Skeletal muscle tissue (tissue), 5 donors: ENCODE measurements at places on chromosomes 7 and 10. TPM values are rescaled to one million over a fixed set of nuclear protein-coding genes. Genes with fewer than 3 reads are reported as not detected.

CDNF gene
- total RNA-seq, result 1.0 TPM

ITGA8 gene
- 9.4 TPM for total RNA-seq

SKIDA1 gene
- 2.1 TPM for total RNA-seq

ZSCAN25 gene
- total RNA-seq, result 11.0 TPM

GPNMB gene
- 49.6 TPM for total RNA-seq

ICA1 gene
- 8.9 TPM for total RNA-seq

INA gene
- total RNA-seq, result not detected

PCLO gene
- 0.52 TPM for total RNA-seq

FOXL3 gene
- not detected for total RNA-seq

SPDYE8 gene
- total RNA-seq, result not detected

ZNF107 gene
- total RNA-seq, result 2.6 TPM

GTF2IRD2 gene
- total RNA-seq, result 36.0 TPM

PPP1R3C gene
- 218 TPM for total RNA-seq

UTF1 gene
- not detected for total RNA-seq

HOXA6 gene
- 3.1 TPM for total RNA-seq

DDIT4 gene
- total RNA-seq, result 87.2 TPM

PON3 gene
- total RNA-seq, result 5.2 TPM

TMEM139 gene
- 1.0 TPM for total RNA-seq

RAB19 gene
- total RNA-seq, result 0.52 TPM

SPAM1 gene
- not detected for total RNA-seq

FAM131B gene
- 1.0 TPM for total RNA-seq

TMEM273 gene
- total RNA-seq, result 6.8 TPM

NEUROD6 gene
- not detected for total RNA-seq

TMEM26 gene
- 15.7 TPM for total RNA-seq

MYH16 gene
- total RNA-seq, result not detected

CLCN1 gene
- 4.7 TPM for total RNA-seq

SPDYE5 gene
- total RNA-seq, result not detected

OR2A5 gene
- total RNA-seq, result not detected

CPVL gene
- total RNA-seq, result 25.1 TPM

TMEM270 gene
- total RNA-seq, result not detected

CYP2E1 gene
- 1.0 TPM for total RNA-seq

NUDT1 gene
- total RNA-seq, result 20.9 TPM

ANKRD26 gene
- total RNA-seq, result 13.6 TPM

CYP2C19 gene
- not detected for total RNA-seq

EEF1AKMT2 gene
- 14.1 TPM for total RNA-seq
